Skin of body (tissue), 3 donors: ENCODE measurements at places on chromosomes 2 and 18. TPM values are rescaled to one million over a fixed set of nuclear protein-coding genes. Genes with fewer than 3 reads are reported as not detected.

REL gene
- 28.7 TPM for total RNA-seq

CRACDL gene
- 1.1 TPM for total RNA-seq

NYAP2 gene
- 0.30 TPM for total RNA-seq

SLC5A7 gene
- 0.10 TPM for total RNA-seq

ALKAL2 gene
- total RNA-seq = 1.4 TPM

SERPINB3 gene
- 49.5 TPM for total RNA-seq

RNF152 gene
- total RNA-seq = 60.2 TPM

TACR1 gene
- total RNA-seq = 0.39 TPM

YPEL5 gene
- total RNA-seq = 82.2 TPM

DLGAP1 gene
- total RNA-seq = 5.3 TPM

CDH19 gene
- total RNA-seq = 4.5 TPM

ELP2 gene
- total RNA-seq = 179 TPM

CDH2 gene
- 5.4 TPM for total RNA-seq

MAP3K19 gene
- not detected for total RNA-seq

TTR gene
- total RNA-seq = 1.3 TPM

ANKRD62 gene
- not detected for total RNA-seq

CYRIA gene
- total RNA-seq = 9.3 TPM
